ENCODE measurements at places on chromosomes 5 and 9.

DNA sequence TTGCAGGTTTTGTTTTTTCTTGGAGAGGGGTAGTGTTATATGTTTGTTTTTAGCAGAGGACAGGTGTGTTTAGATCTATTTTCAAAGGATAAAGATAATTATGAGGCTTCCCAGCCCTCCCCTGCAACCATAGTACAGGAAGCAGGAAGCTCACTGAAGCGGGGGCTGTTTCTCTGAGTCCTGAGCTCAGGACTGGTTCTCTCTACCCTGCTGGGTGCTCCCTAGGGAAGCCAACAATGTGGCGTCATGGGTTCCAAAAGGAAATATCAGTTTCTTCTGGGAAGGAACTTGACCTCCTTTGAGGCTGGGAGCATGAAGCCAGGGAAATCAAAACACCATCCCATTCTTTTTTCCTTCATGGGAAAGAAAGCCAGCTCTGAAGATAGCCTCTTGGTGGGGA lies 62.2 kb downstream of the RAD23B start:
- no peak for DNase-seq

DNA sequence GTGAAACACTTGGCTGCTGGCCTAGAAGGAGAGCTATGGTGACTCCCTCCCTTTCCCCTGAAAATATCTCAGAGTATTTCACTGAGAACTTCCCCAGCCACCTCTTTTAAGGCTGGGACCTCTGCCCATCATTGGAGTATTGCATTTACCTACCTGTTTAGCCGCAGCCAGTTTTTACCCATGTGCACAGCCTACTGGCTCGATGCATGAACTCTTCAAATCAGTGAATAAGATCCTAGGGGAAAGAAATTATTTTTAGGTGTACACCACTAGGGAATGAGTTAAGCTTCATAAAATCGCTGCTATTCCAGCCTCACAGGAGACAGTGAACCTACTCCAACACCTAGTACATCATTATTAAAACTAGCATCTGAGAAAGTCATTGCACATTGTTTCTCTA lies 16.8 kb upstream of the FAM174A start:
- no peak for DNase-seq

DNA sequence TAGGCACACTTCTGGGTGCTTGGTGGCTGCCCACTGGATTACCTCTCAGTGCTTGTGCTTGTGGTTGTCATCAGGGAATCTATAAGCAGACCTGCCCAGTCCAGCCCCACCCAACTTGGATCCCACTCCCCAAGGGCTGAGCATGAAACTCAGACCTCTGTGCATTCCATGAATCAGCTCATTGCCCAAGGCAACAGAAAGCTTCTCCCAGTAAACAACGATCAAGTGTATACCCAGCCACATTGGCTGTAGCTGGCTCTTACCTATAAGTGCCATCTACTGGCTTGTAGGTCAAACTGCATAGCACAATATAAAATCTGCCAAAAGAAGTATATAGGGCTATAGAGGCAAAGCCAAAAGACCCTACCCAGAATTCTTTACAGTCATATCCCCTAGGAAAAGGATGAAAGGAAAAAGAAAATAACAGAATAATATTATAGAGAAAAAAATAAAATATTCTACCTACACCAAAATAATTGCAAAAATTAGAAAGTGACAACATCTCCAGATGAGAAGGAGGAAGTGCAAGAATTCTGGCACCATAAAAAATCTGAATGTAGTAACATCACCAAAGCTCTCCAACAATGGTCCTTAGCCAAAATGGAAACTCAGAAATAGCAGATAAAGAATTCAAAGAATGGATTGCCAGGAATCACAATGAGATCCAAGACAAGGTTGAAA lies 321.0 kb upstream of the TRPC7 start:
- no peak for DNase-seq

DNA sequence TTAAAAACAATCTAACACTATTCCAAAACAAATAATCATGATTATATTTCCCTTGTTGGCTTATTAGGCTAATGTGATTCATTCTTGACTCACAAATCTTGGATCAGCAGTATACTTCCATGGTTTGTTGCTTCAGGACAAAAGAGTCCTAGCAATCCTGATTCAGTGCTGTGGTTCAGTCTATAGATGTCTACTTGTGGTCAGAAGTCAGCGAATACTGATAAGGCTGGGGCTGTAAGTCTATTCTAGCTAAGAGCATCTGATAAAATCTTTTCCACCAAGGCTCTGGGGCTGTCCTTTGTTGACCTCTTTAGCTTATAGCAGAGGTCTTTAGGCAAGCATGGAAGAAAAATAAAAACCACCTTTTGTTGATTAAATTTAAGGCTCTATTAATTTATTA lies 4.4 kb upstream of the SMIM3 start:
- no peak for DNase-seq

DNA sequence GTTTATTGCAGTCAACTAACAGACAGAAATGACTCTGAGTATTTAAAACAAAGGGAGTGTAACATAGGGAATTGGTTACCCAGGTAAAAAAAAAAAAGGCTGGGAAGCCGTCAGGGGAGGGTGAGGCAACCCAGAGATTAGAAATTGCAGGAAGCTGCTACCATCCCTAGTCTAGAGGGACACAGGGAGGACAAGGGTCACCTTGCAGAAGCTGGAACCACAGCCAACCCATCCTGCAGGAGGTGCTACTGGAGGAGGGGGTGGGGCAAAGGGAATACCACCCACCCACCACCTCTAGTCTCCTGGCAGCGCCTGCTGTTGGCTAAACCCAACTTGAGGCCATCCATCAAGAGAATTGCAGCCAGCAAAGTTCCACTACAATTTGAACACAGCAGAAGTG lies 6.5 kb downstream of the CAST start:
- DNase-seq = no peak

- DNase-seq = no peak
These were observed 6.7 kb downstream of the IRX4 start for GRCh38 chr5:1875843-1876659.

- DNase-seq = no peak
These were observed 88.2 kb upstream of the OSMR start for GRCh38 chr5:38757451-38758245.

DNA sequence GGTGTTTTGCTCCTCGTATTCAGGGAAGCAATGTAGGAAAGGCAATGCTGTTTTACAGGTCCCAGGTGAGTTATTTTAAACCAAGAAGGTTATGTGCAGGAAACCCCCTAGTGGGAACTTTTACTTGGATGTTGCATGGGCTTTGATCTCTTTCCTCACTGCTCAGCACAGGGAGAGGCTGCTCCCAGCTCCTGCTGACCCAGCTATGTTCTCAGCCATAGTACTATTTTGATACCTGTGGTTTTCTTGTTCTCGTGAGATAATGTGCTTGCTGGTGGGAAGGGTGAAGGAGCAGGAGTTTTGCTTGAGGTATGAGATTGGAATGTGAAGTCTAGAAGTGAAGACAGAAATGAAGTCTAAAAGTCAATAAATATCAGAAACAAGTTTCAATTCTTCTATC lies 265.6 kb upstream of the FBXL7 start:
- no peak for DNase-seq

DNA sequence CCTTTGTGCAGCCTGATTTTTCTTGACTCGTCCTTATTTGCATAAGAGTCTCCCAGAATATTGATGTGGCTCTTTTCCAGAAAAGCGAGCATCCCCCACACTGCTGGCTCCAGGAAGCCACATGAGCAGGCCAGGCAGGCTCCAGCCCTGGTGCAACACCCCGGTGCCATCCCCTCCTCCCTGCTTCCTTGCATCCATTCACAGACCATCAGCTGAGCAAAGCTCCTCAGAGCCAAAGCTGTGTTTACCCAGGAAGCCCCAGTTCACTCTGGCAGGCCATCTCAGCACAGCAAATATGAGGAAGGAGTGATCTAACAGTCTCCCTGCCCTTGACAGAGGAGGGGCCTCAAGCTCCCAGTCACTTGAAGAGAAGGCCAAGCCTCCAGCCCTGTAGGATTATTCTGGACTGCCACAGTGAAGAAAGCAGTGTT lies 34.4 kb downstream of the INSYN2B start:
- no peak for DNase-seq

DNA sequence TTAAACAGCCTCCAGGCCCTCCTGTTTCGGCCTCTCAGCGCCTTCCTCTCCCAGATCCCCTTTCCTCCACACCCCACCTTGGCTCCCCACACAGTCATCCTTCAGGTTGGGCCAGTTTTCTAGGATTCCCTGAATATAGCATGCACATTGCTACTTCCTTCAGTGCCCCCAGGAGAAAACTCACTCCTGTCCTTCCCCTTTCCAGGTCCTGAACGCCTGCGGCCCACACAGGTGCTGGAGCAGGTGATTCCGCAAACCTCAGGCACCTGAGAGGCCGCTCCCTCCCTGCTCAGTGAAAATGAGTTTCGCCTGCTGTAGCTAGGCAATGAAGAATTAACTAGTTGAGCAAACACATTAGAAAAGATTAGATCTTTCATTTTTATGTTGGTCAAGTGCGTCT lies 185.0 kb downstream of the MED10 start:
- DNase-seq = no peak
